Psoas muscle (tissue), 8 donors: ENCODE measurements at places on chromosomes 6 and 20. TPM values are rescaled to one million over a fixed set of nuclear protein-coding genes. Genes with fewer than 3 reads are reported as not detected.

Gene SIRPA
- 14.3 TPM for polyA plus RNA-seq

Gene POPDC3
- 271 TPM for polyA plus RNA-seq

Gene GPX5
- not detected for polyA plus RNA-seq

Gene FUT9
- 0.01 TPM for polyA plus RNA-seq

Gene TRIM10
- polyA plus RNA-seq, result not detected

Gene DSN1
- 8.3 TPM for polyA plus RNA-seq

Gene ARMC2
- polyA plus RNA-seq, result 0.56 TPM

Gene CRISP3
- not detected for polyA plus RNA-seq

Gene PDYN
- not detected for polyA plus RNA-seq

Gene C6orf136
- polyA plus RNA-seq, result 36.4 TPM

GRCh38 chr20:37544386-37544785 lies 16.7 kb upstream of the BLCAP start:
- DNase-seq, result no peak

DNA sequence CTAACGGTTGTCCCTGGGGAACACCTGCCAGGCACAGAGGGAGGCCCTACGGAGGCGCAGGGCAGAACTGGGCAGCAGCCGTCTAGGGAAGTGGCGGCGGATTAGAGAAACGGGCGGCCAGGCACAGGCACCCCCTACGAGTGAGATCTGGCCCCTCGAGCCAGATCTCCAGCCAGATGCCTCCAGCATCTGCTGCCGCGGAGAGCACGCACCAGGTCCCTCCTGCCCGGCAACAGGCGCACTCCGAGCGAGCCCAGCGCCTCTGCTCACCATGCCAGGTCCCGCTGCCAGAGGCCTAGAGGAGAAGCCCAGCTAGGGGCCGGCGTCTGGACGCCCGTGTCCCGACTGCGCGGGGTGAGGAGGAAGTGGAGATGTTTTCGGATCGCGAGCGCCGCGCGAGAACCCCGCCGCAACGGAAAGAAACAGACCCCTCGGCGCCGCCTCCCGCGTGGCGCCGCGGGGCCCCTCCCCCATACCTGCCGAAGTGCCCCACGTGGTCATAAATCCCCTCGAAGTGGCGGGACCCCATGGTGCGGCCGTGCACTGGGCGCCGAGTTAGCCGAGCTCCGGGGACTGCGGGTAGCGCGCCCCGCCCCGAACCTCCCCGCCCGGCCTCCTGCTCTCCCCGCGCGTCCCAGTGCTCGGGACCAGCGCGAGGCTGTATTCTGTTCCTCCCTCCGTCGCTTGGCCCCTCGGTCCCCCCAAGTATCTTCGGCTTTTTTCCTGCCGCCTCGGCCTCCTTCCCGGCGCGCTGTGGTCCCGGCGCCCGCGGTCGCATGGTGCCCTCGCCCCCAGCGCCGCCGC lies at the start of gene SLC22A16:
SLC22A16 (minus strand) TSS at position 568 of the 804 bp plus-strand sequence; CDS start at position 529, 39 bp downstream.
- no peak for DNase-seq

- no peak for DNase-seq
Observed at GRCh38 chr6:156400487-156400886, 376.7 kb upstream of the ARID1B start.

GRCh38 chr6:135195522-135195921 lies 14.4 kb downstream of the MYB start:
- DNase-seq, result no peak

GRCh38 chr6:48377115-48377514 lies 266.1 kb upstream of the PTCHD4 start:
- DNase-seq, result no peak

- DNase-seq, result no peak
Observed at GRCh38 chr6:158500016-158500735, 59.7 kb upstream of the TMEM181 start.

DNA sequence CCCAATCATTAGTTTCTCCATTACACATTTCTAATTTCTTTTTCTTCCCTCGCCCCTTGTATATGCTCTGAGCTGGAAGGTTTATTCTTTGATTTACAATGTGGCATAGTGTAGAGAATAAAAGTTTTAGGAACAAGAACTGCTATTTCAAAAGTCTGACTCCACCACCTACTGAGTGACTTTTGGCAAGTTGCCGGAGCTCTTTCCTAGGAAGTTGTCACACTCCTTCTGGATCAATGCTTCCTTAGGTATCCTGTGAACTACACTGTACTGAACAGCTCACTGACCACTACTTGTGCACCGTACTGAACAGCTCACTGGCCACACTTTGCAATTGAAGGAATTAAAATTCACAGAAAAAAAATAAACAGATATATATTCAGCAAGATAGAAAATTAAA lies 458.2 kb downstream of the FRK start:
- no peak for DNase-seq

DNA sequence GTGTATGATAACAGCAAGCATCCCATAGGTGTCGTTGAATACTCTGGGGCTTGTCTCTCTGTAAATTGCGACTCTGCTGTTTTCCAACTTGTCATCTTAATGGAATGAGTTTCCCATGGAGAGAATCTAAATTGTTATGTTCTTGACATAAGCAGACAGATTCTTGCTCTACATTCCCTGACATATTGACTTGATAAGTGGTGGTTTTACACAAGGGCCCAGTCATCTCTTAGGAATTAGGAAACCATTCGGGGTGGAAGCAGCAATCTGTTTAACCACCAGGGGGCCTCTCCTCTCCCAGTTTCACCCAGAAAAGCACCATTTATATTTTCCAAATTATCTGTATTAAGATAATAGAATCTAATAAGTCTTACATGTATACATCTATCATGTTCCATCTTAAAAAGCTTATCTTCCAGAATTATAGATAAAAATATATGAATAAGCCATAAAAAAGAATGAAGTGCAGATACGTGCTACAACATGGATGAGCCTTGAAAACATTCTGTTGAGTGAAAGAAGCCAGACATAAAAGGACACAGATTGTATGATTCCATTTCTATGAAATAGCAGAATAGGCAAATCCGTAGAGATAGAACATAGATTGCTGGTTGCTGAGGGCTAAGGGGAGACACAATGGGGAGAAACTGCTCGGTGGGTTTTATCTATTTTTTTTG lies 23.1 kb upstream of the MROH8 start:
- DNase-seq, result no peak

GRCh38 chr6:49321561-49322072 lies 141.4 kb downstream of the MMUT start:
- no peak for DNase-seq

DNA sequence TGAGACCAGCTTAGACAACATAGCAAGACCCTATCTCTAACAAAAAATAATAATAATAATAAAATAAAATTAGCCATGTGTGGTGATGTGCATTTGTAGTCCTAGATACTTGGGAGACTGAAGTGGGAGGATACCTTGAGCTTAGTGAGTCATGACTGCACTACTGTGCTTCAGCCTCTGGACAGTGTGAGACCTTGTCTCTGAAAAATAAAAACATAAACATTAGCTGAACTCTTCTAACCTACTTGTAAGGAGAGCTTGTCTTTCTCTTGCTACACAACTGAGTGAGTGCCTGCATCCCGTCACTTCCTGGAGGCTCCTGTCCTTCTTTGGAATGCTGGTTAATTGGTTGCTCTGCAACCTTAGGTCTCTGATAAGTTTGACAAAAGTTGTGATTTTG lies 5.1 kb upstream of the DBNDD2 start:
- no peak for DNase-seq

GRCh38 chr20:25587536-25587935 lies 2.2 kb upstream of the NINL start:
- no peak for DNase-seq

DNA sequence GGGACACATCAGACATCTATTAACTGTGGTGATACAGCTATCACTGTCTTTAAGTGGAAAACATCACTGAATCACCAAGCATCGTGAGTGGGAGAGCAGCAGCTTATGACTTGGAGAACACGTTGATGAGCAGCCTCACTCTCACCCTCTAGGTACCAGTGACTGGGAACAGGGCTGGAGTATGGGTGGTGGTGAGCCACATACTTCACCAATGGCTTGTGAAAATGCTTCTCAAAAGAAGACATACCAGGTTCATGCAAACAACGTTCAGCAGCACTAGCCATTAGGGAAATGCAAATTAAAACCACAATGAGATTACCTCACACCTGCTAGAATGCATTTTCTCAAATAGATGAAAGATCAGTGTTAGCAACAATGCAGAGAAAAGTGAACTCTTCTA lies 25.3 kb downstream of the SNX5 start:
- no peak for DNase-seq

- DNase-seq, result no peak
Observed at GRCh38 chr6:144590532-144590931, 305.4 kb downstream of the UTRN start.

GRCh38 chr6:56793938-56794337 lies 151.2 kb upstream of the DST start:
- no peak for DNase-seq

DNA sequence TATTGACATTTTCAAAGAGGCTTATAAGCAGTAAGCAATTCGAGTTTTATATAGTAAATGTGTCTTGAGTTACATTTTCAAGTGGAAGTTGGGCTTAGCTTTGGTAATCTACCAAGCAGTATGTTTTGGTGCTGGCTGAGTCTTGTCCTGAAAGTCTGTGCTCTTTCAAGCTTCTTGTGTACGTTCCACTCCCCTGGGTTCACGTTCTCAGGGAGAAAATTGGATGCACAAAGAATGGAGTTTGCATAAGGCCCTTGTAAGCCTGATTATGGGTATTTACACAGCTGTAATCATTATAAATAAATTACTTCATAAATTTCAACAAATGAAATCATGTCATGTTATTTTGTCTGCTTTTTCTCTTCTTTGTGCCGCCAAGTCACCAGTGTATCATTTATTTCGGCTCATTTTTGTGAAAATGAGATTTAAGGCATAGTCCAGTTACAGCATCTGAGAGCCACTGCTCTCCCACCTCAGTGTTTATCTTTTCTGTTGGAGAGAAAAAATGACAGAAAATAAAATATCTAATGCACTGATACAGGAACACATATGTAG lies 262.5 kb downstream of the BTBD3 start:
- DNase-seq, result no peak

- DNase-seq, result no peak
Observed at GRCh38 chr20:35312318-35312717, 20.1 kb upstream of the FAM83C start.

DNA sequence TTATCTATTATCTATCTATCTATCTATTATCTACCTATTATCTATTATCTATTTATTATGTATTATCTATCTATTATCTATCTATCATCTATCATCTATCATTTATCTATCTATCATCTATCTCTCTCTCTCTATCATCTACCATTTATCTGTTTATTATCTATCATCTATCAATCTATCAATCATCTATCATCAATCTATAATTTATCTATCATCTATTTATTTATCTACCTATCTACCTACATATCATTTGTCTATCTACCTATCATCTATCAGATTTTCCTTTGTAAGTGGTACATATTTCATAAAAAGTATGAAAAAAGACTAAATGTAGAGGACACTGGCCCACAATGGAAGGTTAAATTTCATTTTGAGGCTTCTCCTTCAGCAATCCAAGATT lies 212.1 kb upstream of the EXOC2 start:
- no peak for DNase-seq

- DNase-seq, result no peak
Observed at GRCh38 chr6:138052783-138053182, 54.4 kb downstream of the PERP start.

GRCh38 chr6:41685641-41686380 lies 47.5 kb downstream of the MDFI start:
- DNase-seq, result no peak

DNA sequence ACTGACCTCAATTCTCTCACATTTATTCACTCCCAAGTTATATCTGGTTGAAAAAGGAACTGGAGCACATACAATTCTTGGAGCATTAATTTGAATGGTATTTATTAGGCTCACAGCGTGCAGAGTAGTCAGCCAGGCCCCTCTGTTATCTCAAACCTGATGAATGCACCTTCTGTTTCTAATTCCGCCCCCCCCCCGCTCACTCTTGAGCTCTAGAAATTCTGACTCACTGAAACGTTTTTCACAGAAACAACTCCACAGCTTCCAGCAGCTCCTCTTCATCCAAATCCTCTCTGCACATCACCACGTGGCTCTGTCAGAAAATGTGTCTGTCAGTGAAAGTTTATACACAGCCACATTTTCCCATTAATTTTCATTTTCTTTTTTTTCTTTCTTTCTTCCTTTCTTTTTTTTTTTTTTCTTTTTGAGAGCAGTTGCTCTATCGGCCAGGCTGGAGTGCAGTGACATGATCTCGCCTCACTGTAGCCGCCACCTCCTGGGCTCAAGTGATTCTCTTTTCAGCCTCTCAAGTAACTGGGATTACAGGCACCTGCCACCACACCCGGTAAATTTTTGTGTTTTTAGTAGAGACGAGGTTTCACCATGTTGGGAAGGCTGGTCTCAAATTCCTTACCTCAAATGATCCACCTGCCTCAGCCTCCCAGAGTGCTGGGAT lies 109.4 kb downstream of the TBXT start:
- no peak for DNase-seq

DNA sequence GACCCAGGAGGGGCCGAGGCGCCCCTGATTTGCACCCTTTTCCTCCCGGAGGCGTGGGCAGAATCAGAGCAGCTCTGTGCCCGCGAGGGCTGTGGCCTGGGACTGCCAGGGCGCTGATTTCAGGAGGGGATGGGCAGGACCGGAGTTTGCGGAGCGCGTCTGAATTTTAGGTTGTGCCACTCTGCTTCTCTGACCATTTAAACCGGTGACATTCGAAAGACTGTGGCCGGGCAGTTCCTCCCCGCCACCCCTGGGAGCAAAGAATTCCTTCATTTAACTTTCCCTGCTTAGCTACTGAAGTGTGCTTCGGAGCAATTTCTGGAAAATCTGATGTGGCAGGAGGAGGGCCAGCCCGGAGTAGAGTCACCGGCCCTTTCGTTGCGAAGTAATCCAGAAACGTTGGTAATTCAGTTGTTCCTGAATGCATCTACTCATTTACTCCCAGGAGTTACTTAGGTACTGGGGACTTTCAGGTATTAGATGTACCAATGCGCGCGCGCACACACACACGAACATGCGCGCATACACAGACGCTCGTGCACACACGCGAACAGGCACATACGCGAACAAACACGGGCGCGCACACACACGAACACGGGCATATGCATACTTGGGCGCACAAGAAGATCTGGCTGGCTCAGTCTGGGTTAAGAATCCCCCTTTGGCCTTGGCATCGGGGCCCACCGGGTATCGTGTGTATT lies 568 bp downstream of the CCDC170 start:
- DNase-seq, result peak; percentile 38

DNA sequence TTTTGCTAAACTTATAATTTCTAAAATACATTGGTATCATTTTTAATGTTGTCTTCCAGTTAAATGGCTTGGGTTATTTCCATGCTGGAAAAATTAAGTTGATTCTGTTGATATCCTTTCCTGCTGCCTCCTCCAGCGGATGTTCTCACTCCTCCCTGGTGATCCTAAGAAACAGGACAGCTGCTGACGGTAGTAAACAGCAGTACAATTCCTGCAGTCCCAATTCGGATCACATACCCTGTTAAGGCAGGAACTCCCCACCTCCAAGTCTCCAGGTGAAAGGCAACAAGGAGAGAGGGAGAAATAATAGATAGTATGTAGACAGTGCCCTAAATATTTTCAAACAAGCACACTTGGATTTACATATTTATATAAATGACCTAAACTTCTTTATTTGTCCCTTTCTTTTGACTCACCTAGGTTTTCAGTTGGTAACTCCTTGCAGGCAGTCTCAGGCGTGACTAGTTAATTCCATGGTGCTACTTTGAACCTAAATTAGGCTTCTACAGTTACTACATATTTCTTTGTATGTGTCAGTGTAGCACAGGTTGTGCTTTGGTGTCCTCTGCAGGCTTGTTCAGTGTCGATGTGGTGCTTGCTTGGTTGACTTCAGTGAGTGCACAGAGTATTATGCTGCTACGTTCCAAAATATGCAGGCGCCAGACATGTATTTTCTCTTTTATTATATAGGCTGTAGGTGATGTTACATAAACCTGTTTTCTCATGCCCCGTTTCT lies 126.0 kb downstream of the ADGRB3 start:
- no peak for DNase-seq

GRCh38 chr20:50969912-50970311 lies 11.3 kb downstream of the MOCS3 start:
- no peak for DNase-seq
